Stimulated activated CD8-positive, alpha-beta memory T cell treated with anti-CD3 and anti-CD28 coated beads, Interleukin-4, amount 100 ng/mL, for 24 hours (primary cell): ENCODE measurements at places on chromosomes 12 and 14.

- no peak for DNase-seq
These were observed 216.7 kb downstream of the MED13L start for GRCh38 chr12:116060764-116061163.

DNA sequence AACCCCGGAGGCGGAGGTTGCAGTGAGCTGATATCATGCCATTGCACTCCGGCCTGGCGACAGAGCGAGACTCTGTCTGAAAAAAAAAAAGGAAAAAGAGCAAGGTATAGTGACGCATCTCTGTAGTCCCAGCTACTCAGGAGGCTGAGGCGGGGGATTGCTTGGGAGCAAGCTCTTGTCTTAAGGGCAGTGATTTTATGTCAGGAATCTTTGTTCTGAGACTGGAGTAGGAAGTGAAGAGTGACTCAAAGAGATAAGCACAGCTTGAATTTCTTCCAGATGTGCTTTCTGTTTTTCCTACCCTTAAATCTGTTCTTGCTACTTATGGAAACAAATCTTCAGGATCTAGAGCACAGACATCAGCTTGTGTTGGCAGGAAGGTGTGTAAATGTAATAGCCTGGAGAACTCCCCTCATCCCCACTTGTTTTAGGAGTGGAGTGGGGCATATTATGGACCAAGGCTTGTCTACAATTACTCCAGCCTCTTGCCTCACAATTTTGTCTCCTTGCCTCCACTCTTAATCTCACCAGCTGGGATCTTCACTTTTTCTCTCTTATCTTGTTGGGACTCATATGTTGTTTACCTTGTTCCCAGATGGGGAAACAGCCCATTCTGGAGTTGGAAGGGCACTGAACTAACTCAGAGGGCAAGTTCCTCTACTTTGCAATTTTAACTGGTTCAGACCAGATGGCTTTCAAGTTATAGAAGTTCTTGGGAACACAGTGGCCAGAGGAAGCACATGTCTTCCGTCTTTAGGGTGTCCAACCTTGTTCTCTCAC lies 7.5 kb downstream of the TMED2 start:
- no peak for DNase-seq

- no peak for DNase-seq
These were observed 6.3 kb downstream of the IPO4 start for GRCh38 chr14:24182110-24182882.

DNA sequence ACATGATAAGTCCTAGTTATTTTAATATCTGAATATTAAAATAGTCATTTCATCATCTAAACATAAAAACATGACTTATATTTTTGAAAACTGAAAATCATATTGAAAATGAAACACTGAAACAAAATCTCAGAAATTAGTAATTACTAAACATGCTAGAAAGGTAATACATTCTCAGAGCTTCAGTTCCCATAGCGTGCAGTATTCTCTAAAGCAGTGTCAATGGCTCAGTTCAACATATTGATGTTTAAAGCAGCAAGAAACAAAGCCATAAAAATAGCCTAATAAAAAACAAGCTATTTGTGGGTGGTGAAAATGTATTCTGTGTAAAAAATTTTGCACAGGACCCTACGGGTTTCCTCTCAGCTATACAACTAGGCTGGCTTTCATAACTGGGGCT lies 1337.4 kb downstream of the FSCB start:
- no peak for DNase-seq

GRCh38 chr12:51217133-51217967 lies 512 bp downstream of the POU6F1 start:
- DNase-seq: peak; percentile 13
